ENCODE measurements at places on chromosomes 3 and 15.

GRCh38 chr15:35690698-35691116, 144.7 kb upstream of the DPH6 start:
- peak; percentile 93 for DNase-seq

DNA sequence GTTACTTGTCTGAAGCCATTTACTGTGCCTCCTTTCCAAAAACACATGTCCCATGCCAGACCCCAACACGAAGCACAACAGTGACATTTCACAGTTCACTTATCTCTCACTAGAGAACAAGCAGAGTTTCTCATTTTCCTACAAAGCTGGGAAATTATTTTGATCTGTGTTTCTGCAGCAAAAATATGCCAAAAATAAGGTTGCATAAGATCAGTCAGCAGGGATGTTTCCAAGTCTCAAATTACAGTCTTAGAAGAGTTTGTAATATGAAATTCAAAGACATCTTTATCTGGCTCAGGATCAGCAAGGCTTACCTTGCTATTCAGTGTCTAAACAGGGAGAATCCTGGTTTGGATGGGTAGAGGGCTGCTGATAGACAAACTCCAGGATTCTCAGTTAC, 75.5 kb downstream of the GJD2 start:
- DNase-seq, result no peak

GRCh38 chr3:143839980-143840379, 8.3 kb downstream of the SLC9A9 start:
- DNase-seq, result no peak

- DNase-seq, result peak; percentile 93
These were observed at the start of gene CCDC80 for GRCh38 chr3:112640930-112641801. CCDC80 (minus strand) TSS chr3:112641143; CDS start chr3:112639905, 1,238 bp downstream.

GRCh38 chr15:69668963-69669362, 216.3 kb downstream of the RPLP1 start:
- no peak for DNase-seq
